ENCODE measurements at places on chromosomes 7 and 10.

GRCh38 chr7:157840914-157841772 is 504.3 kb downstream of the DNAJB6 start:
- DNase-seq, result no peak
- H3K27me3 ChIP-seq, result no peaks in the 10 kb centered on the region
- H3K27ac ChIP-seq, result no peak overlapping the region
- H3K4me3 ChIP-seq, result no peak overlapping the region
- no peaks in the 10 kb centered on the region for H3K4me1 ChIP-seq

- peaks cover 22% of the 10 kb centered on the region for H3K4me1 ChIP-seq
- H3K36me3 ChIP-seq, result no peaks in the 10 kb centered on the region
- no peak for DNase-seq
- no peak overlapping the region for H3K4me3 ChIP-seq
These were observed 79.5 kb downstream of the PIP4K2A start for GRCh38 chr10:22634606-22635459.

- no peak for DNase-seq
- H3K36me3 ChIP-seq, result no peaks in the 10 kb centered on the region
- H3K4me3 ChIP-seq, result no peak overlapping the region
- H3K4me1 ChIP-seq, result peaks cover 12% of the 10 kb centered on the region
- no peaks in the 10 kb centered on the region for H3K27me3 ChIP-seq
- no peak overlapping the region for H3K27ac ChIP-seq
These were observed 29.3 kb downstream of the AFAP1L2 start for GRCh38 chr10:114375047-114375446.

GRCh38 chr7:100607111-100607510 is 4.9 kb downstream of the PCOLCE start:
- no peak overlapping the region for H3K27ac ChIP-seq
- H3K36me3 ChIP-seq, result no peaks in the 10 kb centered on the region
- H3K4me3 ChIP-seq, result no peak overlapping the region
- H3K4me1 ChIP-seq, result peaks cover 6% of the 10 kb centered on the region

- DNase-seq, result no peak
- H3K4me3 ChIP-seq, result no peak overlapping the region
- no peaks in the 10 kb centered on the region for H3K27me3 ChIP-seq
- no peaks in the 10 kb centered on the region for H3K36me3 ChIP-seq
These were observed 20.6 kb upstream of the WASL start for GRCh38 chr7:123769371-123769770.

- no peak for DNase-seq
- no peaks in the 10 kb centered on the region for H3K36me3 ChIP-seq
- no peaks in the 10 kb centered on the region for H3K27me3 ChIP-seq
- H3K27ac ChIP-seq, result no peak overlapping the region
These were observed 119.5 kb upstream of the AGK start for GRCh38 chr7:141431711-141432110.

DNA sequence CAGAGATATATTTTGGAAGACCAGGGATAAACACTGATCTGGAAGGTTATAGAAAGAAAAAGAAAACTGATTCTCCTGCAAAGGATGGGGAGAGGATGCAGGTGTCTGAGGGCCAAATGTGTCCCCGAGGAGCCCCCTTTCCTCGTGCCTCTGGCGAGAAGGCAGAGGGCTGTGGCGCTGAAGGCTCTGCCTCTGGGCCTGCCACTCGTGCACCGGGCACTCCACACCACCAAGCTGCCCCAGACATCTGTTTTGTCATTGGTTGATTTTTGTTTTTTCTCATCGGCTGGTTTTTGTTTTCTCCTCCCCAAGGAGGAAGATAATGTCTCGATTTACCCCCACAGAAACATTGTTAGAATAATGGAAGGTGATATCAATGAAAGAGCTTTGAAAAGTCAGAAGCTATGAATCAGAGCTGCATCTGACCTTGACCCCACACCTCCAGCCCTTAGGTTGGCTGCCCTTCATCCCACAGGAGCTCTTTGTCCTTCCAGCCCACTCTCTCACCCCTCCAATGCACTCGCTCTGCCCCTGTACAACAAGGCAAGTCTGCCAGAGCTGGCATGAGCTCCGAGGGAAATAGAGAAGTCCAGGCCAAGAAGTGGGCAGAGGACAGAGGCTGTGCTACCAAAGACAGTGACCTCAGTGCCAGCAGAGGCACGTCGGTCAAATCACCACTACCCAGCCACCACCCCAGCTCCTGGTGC is 124.8 kb downstream of the TCERG1L start:
- DNase-seq, result no peak
- H3K4me1 ChIP-seq, result no peaks in the 10 kb centered on the region
- no peaks in the 10 kb centered on the region for H3K27me3 ChIP-seq
- H3K27ac ChIP-seq, result no peak overlapping the region

GRCh38 chr10:26738301-26738911 is 40.9 kb downstream of the PDSS1 start:
- H3K4me1 ChIP-seq, result no peaks in the 10 kb centered on the region
- no peak overlapping the region for H3K27ac ChIP-seq
- peaks cover 28% of the 10 kb centered on the region for H3K36me3 ChIP-seq

DNA sequence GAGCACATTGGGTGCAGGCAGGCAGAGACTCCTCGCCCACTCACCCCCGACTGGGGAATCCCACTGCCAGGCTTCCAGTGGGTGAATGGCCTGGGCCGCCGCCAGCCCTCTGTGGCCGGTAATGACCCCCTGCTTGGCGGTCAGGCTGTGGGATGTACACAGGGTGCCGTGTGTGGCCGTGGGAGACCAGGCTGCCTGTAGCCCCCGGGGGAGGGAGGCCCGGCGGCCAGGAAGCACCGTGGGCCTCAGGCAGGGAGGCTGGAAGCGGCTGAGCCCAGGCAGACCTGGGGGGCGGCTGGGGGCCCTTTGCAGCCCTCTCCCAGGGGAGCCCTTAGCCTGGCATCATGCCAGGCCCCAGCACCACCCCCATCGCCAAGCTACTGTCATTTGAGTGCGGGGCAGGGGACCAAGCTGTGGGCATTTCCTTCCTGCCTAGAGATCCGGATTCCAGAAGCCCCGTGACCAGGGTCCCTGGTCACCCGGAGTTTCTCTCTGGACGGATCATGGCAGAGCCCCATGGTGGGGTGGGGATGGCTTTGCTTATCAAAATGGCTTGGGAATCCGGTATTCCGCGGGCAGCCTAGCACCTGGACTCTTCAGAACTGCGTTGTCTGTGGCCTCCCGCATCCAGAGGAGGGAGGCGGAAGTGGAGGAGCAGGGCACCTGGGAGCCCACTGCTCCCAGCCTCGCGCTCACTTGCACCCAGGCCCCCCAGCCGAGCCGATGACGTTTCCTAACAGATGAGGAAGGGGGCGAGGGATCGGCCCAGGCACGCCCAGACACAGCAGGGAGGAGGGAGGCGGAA is 1.1 kb downstream of the TTYH3 start:
- H3K4me1 ChIP-seq, result peaks cover 22% of the 10 kb centered on the region
- peaks cover 2% of the 10 kb centered on the region for H3K36me3 ChIP-seq
- peaks cover 4% of the 10 kb centered on the region for H3K27me3 ChIP-seq
- no peak for DNase-seq

Data from keratinocyte (primary cell).